ENCODE measurements at places on chromosomes 12 and 14.

DNA sequence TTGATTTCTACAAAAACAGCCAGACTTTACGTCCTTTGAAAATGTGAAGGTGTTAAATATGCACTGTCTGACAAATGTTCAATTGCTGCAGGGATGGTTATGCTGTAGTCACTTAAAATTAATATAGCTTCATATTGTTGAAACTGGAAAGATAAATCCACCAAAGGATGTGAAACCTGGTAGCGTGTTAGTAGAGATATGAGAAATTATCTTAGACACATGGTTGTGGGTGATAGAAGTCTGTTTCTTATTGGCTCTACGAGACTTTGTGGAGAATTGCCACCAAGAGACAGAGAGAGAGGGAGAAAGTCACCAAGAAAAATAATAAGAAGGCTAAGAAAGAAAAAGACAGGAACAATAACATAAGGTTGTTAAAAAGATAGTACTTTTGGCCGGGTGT lies 2.6 kb upstream of the CAPRIN2 start:
- no peak for DNase-seq

GRCh38 chr12:107798580-107798979 lies 24.1 kb downstream of the ASCL4 start:
- no peak for DNase-seq

- DNase-seq, result no peak
Measured at GRCh38 chr14:54117396-54117795, 160.8 kb upstream of the BMP4 start.

DNA sequence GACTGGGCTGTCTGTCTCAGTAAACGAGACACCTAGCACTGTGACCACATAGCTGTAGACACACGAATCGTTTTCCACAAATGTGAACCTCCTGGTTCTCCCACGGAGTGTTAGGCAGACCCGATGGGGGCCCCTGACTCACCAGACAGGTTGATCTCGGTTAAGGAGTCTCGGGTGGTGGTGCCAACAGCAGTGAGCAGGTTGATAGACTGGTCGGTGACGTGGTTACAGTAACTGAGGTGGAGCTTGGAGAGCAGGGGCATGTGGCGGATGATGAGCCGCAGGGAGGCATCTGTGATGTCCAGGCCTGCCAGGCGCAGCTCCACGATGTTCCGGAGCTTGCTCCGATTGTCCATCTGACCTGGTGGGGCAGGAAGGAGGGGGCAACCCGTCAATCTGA lies 39.8 kb downstream of the RNF34 start:
- no peak for DNase-seq

DNA sequence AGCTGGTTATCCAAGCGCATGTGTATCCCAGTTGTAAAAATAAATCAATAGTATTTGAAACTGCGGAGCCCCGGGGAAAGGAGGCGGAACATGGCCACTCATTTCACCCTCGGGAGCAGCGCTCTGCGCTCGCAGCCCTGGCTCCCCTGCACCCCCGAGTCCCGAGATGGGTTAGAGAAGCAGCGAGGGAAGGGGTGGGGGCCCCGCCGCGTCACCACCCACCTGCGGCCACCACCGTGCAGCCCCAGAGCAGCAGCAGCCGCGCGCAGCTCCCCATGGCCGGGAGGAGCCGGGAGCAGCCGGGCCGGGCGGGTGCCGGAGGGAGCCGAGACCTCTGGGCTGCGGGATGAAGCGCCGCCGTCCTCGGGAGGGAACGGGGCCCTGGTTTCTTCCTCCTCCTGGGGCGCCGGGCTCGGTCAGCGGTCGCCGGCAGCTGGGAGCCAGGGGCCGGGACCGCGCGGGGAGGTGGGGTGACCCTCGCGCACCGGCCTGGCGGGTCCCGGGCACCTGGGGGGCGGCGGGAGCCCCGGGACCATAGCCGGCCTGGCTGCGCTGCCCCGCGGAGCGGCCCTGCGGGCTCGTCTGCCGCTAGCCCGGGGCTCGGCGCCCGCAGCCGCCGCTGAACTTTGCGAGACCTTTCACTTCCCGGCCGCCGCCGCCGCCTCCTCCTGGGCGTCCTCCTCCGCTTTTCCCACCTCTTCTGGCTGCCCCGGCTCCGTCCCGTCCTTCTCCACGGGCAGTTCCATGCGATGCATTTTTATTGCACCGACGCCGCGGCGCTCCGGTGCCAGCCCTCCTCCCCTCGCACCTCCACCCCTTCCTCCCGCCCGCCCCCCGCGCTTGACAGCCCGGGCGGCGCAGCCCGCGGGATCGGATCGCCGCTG lies at the start of gene NTN4:
TSS of gene NTN4 (minus strand) at position 732 of the 884 bp plus-strand sequence. CDS start at position 277, 455 bp downstream.
- peak; percentile 43 for DNase-seq

DNA sequence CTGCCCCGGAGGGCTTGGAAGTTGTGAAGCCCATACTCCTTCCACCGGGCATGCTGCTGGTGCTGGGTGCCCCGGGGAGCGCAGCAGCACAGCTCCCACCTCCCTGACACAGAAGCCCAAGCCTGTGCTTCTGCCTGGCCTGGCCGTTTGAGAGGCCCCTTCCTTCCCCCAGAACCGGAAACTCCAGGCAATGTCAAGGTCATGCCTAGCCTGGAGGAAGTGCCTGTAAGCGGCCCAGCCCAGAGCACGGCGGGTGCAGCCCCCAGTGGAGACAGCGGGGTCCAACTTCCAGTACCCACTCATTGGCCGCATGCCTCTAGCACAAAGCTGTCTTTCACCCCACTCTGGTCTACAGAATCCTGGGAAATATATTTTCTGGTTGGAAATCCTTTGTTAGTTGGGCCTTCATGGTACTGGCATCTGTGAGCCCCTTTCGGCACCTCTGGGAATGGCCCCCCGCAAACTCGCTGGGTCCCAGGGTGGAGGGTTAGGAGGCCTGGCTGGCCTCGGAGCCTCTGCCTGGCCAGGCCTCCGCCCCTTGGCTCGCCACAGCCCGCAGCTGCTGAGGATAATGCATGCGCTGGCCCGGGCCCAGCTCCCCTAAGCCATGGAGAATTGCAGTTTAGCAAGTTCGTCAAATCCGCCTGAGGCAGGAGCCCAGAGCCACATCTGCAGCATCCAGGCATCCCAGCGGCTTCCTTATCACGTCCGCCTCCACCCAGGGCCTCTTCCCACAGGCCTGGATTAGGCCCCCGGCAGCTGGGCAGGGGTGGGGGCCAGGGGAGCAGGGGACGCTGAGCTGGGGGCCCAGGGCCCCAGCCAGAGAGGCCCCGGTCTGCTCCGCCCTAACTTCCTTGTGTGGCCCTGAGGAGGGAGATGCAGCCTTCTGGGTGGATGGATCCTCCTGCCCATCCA lies 48.9 kb upstream of the DLK1 start:
- peak; percentile 95 for DNase-seq

DNA sequence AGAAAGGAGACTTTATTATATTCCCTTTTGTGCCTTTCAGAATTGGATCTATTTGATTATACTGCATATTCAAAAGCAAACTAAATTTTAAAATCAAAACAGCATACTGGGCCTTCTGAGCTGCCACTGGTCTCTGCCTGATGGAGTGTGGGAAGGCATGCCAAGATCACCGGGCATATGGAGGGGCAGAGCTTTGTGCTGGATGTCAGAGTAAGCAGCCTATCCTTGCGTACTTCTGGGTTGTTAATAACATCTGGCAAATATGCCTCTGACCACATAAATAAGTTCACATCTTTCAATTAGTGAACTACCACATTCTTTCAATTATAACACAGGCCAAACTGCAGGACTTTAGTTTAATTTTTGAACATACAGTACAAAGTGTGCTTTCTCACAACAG lies 18.3 kb downstream of the MLH3 start:
- no peak for DNase-seq

DNA sequence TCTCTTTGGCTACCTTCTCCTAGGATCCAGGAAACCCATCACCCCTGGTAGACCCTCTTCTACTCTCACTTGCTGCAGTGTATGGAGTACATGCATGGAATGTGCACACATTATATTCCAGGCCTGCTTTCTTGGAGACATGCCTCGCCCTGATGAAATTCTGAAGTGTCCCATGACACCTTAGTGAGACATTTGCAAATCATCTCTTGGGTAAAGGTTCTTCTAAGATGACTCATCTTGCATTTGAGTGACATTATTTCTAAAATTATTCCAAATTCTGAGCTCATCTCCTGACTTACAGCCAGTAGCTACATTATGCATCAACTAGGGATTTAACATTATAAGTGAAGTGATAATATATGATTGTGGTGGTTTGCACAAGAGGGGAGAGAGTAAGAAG lies 49.8 kb downstream of the SDR9C7 start:
- no peak for DNase-seq

GRCh38 chr14:42078345-42078744 lies 471.7 kb downstream of the LRFN5 start:
- no peak for DNase-seq

- no peak for DNase-seq
Measured at GRCh38 chr12:67750513-67751183, 102.1 kb downstream of the DYRK2 start.

DNA sequence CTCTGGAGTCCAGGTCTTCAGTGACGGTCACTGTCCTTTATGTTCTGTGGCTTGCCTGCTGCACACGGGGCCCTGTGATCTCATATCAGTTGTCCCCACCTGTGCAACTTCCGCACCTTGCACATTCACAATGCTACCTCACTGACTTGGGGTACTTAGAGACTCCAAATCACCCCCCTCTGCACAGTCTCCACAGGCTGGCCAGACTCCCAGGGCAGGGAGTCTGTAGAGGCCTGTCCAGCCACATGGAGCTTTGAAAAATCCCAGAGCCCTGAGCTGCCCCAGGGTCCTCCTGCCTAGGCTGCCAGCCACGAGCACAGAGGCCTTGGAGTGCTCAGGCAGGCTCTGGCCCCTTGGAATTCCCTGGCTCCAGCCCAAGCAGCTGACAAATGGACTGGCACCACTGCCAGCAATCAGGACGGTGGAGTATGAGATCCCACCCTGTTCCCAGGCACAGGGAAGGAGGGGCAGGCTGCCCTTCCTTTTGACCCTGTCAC lies 26.4 kb downstream of the CMKLR1 start:
- DNase-seq, result peak; percentile 81

DNA sequence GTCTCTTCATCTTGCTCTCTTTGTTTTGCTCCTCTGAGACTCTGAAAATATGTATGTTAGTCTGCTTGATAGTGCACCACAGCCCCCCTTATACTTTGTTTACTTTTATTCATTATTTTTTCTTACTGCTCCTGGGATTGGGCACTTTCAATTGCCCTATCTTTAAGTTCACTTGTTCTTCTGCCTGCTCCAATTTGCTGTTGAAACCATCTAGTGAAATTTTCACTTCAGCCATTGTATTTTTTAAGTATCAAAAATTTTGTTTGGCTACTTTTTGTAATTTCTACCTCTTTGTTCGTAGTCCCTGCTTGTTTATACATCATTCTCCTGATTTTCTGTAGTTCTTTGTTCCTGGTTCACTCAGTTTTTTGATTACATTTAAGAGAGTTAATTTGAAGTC lies 223.3 kb downstream of the SLC38A4 start:
- no peak for DNase-seq

- DNase-seq, result no peak
Measured at GRCh38 chr12:100724071-100724470, 70.5 kb upstream of the ANO4 start.

DNA sequence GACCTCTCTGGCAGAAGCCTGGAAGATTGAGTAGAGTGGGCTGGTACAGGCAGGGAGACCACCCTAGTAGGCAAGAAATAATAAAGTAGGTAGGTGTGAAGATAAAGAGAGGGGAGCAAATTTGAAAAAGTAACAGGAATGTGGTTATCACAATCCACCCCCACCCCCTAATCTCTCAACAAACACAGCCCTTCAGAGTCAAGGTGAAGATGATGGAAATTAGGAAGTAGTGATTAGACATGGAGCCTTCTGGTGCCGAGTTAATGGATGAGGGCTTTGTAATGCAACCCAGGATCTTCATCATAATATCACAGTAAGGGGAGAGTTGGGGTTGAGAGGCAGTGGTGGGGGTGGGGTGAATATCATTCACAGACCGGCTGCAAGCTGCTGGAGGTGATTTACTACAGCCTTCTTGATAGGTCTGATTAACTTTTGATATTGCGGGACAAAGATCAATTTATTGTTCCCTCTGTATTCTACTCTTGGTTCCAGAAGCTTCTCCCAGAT lies 29.2 kb upstream of the CRY1 start:
- DNase-seq, result no peak

GRCh38 chr14:62187265-62187664 lies 425.0 kb downstream of the SNAPC1 start:
- DNase-seq, result no peak

GRCh38 chr12:109545826-109546225 lies 27.5 kb downstream of the MMAB start:
- DNase-seq, result no peak

DNA sequence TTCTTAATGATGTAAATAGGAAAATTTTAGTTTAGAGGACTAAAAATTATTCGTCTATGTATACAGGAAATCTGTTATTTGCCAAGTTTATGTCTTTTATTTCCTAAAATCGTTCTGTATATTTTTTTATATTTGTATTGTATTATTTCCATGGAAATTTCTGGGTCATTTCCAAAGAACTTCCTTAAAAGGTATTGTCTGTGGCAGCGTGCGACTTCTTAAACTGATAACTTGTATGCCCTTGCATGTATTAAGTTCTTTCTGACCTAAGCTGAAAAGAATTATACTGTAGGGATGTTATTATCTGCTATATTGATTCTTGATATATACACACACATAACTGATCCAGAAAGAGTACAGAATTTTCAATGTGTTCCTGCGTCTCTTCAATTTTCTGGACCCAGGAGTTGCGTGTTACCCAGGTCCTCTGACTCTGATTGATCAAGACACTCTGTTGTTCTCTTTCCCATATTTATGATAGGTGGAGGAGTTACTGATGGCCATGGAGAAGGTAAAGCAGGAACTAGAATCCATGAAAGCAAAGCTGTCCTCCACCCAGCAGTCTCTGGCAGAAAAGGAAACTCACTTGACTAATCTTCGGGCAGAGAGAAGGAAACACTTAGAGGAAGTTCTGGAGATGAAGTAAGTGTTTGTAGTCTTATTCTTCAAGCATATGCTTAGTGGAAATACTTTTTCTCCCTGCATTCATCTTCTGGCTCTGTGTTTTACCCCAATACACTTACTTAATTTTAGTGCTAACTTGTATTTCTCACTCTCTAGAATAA lies 298.5 kb downstream of the ERC1 start:
- no peak for DNase-seq

DNA sequence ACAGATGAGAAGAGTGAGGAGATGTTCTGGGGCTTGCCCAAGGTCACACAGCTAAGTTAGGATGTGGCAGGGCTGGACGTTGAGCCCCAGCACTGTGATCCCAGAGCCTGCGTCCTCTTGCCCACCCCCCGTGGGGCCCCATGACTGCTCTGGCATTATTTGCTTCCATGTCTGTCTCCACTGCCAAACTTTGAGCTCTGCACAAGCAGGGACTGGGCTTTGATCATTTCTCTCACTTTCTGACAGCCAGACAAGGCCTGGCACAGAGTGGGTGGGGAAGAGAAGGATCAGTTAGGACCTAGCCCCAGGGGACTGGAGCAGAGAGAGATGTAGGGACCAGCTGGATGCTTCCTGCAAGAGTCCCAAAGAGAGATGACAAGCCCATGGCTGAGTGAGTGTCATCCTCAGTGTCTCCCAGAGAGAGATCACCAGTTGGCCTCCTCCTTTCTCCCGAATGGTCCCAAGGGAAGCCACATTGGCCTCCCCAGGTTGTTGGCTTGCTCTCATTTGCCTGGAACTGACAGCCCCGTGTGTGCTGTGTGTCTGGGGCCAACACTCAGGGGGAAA lies 126.7 kb upstream of the PWP1 start:
- DNase-seq, result no peak

- DNase-seq, result no peak
Measured at GRCh38 chr12:58521796-58522195, 398.5 kb downstream of the LRIG3 start.

GRCh38 chr14:72254937-72255472 lies 322.8 kb downstream of the RGS6 start:
- no peak for DNase-seq
